Brain pericyte (primary cell): ENCODE measurements at places on chromosomes 16 and 17.

GRCh38 chr17:32315171-32315570, 26.8 kb downstream of the C17orf75 start:
- DNase-seq, result no peak

GRCh38 chr17:21231533-21231932, 17.6 kb upstream of the TMEM11 start:
- DNase-seq, result no peak

GRCh38 chr17:39028690-39029089, 61.5 kb upstream of the FBXO47 start:
- no peak for DNase-seq

DNA sequence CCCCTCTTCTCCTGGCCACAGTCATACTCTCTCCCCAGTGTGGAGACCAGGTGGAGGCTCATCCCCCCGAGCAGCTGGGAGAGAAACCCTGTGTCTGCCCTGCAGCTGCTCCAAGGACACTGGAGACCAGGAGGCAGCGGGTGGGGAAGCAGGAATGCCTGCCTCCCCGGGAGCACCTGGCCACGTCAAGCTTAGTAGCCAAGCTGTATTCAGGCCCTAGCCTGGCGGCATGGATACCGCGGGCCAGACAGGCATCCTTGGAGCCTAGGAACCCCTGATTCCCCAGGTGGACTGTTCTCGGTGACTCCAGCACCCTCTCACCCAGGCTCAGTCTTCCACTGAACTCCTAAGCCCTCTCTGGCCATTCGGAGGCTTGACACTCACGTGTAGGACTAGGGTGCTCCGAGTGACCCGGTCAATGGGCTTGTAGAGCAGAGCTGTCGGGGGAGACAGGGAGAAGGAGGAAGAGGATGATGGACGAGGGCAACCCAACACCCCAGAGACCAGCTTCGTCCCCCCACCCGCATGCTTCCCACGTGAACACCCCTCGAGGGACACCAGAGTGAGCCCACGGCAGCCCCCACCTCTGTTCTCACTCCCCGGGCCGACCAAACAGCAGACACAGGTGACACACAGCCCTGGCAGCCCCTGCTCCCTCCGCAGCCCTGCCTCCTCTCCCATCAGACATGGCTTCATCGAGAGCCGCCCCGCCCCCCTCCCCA, 76.5 kb downstream of the TIMM22 start:
- no peak for DNase-seq

GRCh38 chr17:65483438-65483837, 78.0 kb downstream of the AXIN2 start:
- DNase-seq, result no peak

DNA sequence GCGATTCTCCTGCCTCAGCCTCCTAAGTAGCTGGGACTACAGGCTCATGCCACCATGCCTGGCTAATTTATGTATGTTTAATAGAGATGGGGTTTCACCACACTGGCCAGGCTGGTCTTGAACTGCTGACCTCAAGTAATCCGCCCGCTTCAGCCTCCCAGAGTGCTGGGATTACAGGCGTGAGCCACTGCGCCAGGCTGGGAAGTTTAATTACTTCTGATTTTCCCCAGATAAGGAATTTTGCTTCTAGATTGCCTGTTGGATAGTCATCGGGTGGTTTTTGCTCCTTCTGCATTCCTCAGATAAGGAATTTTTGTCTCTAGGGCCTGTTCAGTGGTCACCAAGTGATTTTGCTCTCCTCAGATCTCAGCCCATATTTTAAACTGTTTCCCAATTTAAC, 112.5 kb downstream of the MAP2K4 start:
- no peak for DNase-seq

GRCh38 chr17:76753061-76753961, 15.4 kb downstream of the MFSD11 start:
- DNase-seq, result no peak

GRCh38 chr16:85350146-85350728, 238.0 kb upstream of the CIBAR2 start:
- DNase-seq, result no peak

- no peak for DNase-seq
These were observed 55.0 kb downstream of the TK2 start for GRCh38 chr16:66494916-66495315.

DNA sequence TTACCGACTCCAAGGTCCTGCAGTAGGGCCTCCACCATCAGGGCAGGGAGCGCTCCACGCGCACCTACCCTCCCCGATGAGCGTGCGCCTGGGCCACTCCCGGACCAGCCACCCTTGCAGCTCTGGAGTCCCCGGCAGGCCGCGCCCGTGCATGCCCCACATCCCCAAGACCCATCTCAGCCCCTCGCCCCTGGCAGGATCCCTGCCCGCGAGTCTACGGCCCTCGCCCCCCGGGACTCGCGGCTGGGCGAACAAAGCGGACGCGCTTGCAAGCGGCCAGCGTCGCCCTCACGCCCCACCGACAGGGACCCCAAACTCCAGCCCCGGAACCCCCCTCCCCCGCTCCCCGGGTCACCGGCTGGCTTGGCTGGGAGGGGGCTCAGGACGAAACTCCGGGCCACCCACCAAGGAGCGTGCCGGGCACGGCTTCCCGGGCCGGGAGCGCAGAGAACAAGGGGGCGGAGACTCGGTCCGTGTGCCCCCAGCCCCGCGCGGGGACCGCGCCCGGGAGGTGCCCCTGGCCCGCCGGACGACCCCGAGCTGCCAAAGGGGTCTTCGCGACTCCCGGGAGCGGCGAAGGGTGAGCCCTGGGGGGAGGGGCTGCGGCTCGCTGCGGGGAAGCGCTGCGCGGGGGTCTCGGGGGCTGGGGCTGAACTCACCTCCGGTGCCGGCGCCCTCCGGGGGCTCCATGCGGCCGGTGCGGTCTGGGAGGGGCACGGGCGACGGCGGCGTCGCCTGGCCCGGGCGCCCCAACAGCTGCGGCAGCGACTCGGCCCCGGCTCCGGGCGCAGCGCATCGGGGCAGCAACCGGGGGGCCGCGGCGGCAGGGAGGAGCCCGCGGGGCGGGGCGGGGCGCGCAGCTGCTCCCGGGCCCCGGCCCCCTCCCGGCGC, at the start of gene DBNDD1:
DBNDD1 (minus strand) TSS at position 805 of the 891 bp plus-strand sequence; CDS start at position 690, 115 bp downstream.
- no peak for DNase-seq

DNA sequence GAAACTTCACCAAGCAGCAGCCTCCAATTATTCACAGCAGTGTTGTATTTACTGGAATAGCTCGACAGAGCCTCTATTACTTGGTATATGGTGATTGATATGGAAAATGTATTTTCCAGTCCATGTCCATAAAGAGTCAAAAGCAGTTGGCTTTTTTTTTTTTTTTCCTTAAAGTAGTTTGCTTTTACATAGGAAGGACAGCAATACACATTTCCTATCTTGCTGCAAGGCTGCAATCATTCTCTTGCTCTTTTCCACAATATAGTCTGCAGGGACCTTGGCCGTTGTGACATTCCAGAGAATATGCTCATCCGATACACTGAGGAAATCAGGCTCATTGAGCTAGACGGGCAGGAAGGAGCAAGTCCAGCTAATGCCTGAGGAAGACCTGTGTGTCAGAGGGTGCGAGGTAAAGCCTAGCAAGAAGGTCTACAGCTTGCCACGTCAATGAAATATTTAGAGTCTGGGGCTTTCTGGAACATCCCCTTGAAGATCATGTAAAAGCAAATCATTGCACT, 131.1 kb downstream of the ENGASE start:
- DNase-seq, result no peak

DNA sequence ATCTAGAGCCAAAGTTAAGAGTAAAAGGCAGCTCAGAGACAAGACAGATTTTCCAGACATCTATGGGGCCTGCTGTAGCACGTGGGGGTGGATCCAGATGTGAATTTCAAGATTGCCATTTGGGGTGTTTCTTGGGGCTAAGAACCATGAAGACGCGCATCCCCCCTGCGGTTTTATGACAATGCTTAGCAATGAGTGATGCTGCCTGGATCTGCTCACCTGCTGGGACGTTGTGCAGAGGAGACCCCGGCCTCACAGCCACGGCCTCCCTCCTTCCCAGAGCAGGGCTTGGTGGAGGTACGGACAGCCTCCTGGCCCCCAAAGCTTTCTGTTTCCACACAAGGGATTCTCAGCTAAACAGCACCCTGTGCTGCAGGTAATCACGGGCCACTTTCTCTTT, 151.5 kb upstream of the DYNLRB2 start:
- no peak for DNase-seq

GRCh38 chr16:3401719-3402397, 843 bp downstream of the ZNF174 start:
- DNase-seq, result no peak

DNA sequence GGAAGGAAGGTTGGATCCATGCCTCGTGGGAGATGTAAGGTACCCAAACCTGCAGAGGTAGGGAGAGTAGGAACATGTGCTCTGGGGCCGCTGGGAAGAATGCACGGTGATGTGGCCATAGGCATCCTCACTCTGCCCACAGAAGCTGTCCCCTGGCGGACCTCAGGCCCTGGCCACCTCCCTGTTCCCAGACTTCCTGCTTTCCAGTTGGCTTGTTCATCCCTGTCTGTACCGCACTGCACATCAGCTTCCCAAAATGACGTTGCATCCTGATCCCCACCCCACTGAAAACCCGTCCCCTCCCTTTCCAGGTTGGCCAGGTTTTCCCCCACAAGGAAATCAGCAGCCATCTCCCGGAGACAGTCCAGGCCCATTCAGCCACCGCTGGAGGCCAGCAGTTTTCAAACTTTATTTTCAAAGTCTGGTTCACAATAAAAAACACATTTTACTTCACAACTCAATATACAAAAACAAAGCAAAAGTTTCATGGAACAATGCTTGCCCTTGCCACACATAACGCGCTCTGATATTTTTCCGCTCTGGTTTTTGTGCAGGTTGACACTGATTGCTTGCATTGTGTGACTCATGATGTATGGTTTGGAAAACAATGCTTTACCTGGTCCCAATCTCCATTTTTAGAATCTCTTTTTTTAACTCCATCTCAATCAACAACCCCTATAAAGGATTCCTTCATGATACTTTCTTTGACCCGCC, 143.0 kb downstream of the GAS7 start:
- DNase-seq, result no peak

- no peak for DNase-seq
These were observed 61.0 kb downstream of the ABHD15 start for GRCh38 chr17:29505836-29506235.

DNA sequence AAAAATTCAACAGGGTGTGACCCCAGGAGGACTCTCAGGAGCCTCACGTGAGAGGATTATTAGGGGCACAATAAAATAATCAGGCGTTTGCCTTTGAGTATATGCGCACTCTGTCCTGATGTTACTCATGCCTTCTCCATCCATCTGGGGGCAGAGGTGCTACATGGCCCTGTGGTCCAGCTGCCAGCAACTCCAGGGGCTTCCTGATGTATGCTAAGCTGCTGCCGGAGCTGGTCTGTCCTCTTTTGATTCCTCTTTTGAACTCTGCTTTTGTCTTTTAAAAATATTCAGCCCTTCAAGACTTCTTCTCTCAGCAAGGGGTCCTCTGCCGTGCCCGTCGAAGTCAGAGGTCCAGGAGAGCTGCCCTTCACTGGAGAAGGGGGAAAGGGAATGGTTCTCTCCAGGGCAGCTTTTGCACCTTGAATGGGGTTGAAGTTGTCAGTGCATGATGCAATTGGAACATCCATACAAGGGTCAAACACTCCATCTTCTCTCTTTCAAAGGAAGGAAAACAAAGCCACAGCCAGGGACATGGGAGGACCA, 431.4 kb downstream of the SHISA9 start:
- DNase-seq, result no peak

- DNase-seq, result no peak
These were observed 41.3 kb downstream of the SLC47A1 start for GRCh38 chr17:19574956-19575355.

DNA sequence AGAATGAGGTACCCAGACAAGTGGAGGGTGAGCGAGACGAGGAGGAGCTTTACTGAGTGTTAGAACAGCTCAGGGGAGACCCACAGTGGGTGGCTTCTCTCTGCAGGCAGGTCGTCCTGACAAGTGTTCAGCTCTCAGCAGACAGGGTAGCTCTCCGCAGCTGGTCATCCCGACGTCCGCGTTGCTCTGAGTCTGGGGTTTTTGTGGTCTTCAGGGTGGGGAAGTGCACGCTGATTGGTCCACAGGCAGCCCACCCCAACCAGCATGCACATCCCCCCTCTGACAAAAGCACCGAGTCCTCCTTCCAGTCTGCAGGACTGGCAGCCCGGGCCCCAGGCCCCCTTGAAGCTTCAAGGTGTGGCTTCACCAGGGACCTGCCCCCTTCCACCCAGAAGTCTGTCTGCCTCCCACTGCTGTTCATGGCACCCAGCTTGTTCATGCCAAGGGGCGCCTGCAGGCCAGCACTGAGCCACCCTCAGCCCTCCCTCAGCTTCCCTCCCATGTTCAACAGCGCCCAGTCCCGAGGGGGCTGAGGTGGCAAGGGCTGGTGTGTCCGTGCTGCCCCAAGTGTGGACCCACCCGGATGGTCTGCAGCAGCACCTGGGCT, 19.9 kb upstream of the WDR45B start:
- no peak for DNase-seq

GRCh38 chr17:39835038-39835786, 28.9 kb downstream of the IKZF3 start:
- no peak for DNase-seq

- no peak for DNase-seq
These were observed 210.8 kb downstream of the GSG1L start for GRCh38 chr16:27852681-27853080.

DNA sequence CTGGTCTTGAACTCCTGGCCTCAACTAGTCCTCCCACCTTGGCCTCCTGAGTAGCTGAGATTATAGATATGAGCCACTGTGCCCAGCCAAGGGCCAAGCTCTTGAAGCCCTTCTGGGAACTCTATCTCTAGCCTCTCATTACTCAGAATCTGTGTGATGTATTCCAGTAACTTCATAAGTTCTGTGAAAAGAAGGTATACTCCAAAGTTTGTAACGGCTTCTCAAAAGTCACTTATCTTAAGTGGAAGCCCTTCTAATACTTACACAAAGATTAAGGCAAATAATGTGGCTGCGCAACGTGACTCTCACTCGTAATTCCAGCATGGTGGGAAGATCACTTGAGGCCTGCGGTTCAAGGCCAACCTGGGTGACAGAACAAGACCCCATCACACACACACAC, 19.1 kb upstream of the ATP6V0C start:
- no peak for DNase-seq

- DNase-seq, result no peak
These were observed 31.3 kb downstream of the PLCG2 start for GRCh38 chr16:81810361-81810760.

DNA sequence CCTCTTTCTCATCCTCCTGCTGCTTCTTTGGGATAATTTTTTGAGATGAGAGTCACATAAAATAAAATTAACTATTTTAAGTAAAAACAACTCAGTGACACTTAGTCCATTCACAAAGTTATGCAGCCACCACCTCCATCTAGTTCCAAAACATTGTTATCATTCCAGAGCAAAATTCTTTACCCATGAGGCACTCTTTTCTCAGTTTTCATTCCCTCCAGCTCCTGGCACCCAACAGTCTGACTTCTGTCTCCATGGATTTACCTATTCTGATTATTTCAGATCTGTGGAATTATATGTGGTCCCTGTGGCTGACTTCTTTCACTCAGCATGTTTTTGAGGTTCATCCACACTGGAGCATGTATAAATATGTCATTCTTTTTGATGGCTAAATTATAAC, 239.9 kb upstream of the DYNLRB2 start:
- DNase-seq, result no peak

GRCh38 chr16:57837305-57838125, 35.2 kb upstream of the KIFC3 start:
- DNase-seq, result no peak

- no peak for DNase-seq
These were observed 122.4 kb downstream of the LAT start for GRCh38 chr16:29107299-29107698.

GRCh38 chr16:77711775-77712174, 10.5 kb upstream of the NUDT7 start:
- no peak for DNase-seq

GRCh38 chr17:36923814-36924221, 13.5 kb upstream of the LHX1 start:
- no peak for DNase-seq
